ENCODE measurements at places on chromosomes 4 and X. TPM values are rescaled to one million over a fixed set of nuclear protein-coding genes. Genes with fewer than 3 reads are reported as not detected.

The CSAG3 gene
- not detected for total RNA-seq

DNA sequence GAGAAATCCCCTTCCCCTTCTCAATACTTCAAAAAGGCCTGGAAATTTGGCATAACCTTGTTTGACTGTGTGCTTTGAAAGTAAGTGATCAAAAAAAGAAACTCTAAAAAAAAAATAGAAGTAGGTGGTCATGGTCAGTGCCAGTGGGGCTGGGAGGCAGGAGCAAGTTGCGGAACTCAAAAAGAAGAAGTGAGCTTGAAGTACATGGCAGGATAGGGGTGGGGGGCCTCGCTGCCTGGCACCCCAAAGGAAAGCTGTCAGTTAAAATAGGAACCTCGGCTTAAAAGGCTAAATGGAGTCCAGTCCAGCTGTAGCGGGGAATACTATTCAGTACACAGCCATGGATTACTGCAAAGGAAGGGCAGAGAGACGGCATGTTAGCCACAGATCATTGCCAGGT, 12.2 kb upstream of the NKRF start:
- DNase-seq: no peak

- no peak for DNase-seq
Measured at GRCh38 chrX:107549504-107549903, 78.8 kb upstream of the PRPS1 start.

- no peak for DNase-seq
Measured at GRCh38 chr4:166146806-166147540, 273.9 kb downstream of the TLL1 start.

DNA sequence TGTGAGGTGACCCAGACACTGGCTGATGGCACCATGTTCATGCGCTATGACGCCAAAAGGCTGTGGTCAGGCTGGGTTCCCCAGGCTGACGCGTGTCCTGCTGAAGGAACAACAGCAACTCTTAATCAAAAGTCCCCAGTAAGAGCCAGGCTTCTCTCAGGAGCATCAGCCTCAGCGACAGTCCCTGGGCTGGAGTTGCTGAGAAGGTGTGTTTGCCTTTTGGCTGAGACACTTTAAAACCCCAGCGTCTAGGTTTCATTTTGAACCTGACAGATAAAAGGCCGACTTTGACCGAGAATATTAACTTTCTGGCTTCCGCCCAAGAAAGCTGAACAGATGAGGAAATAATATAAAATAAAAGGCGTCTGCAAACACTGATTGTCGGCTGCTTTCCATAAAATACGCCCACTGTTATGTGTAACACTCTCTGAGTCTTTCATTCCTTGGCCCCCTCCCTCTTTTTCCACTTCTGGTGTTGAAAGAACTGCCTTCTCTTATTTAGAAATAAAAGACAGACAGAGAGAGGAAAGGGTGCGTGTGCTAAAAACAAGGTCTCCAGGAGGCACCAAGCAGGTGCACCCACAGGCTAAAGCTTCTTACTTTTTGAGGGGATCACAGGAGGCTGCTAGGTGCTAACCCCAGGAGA, 373.6 kb downstream of the MID1IP1 start:
- peak; percentile 78 for DNase-seq

GRCh38 chr4:62871078-62871477, 1538.2 kb downstream of the TECRL start:
- no peak for DNase-seq

Measured in tongue (tissue), 3 donors.